Hematopoietic multipotent progenitor cell treated with erythropoietin and hydrocortisone succinate and interleukin-3 and kit ligand, for 17 days (in vitro differentiated cells): ENCODE measurements at places on chromosomes 3 and 15.

- no peak for DNase-seq
These were observed 5.7 kb downstream of the APH1B start for GRCh38 chr15:63283126-63283525.

DNA sequence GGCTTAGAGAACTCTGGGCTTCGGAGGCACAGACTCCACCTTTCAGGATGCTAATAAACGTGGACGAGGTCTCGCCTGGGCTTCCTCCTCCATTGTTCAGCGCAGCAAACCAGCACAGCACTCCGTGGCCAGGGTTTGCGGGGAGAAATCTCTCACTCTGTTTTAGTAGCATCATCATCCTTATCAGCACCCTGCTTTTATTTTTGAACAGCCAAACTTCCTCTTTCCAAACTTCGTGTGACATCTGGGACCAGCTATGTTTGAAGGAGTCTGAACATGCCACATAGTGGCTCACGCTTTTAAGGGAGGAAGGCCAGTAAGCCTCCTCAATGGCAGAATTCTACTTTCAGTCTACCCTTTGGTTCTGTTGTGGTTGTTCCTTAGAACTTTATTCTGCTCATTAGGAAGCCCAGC, 149.0 kb downstream of the PGPEP1L start:
- DNase-seq, result peak; percentile 18

GRCh38 chr3:197353867-197354567, 55.6 kb upstream of the DLG1 start:
- no peak for DNase-seq

DNA sequence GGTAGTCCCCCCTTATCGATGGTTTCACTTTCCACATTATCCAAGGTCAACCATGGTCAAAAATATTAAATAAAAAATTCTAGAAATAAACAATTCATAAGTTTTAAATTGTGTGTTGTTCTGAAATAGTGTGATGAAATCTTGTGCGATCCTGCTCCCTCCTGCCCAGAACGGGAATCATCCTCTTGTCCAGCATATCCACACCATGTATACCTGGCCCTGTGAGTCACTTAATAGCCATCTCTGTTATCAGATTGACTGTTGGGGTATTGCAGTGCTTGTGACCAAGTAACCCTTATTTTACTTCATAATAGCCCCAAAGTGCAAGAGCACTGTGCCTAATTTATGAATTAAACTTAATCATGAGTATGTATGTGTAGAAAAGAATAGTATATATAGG, 19.1 kb downstream of the FAM81A start:
- DNase-seq, result no peak

GRCh38 chr3:31220431-31220830, 312.3 kb upstream of the STT3B start:
- DNase-seq, result no peak

DNA sequence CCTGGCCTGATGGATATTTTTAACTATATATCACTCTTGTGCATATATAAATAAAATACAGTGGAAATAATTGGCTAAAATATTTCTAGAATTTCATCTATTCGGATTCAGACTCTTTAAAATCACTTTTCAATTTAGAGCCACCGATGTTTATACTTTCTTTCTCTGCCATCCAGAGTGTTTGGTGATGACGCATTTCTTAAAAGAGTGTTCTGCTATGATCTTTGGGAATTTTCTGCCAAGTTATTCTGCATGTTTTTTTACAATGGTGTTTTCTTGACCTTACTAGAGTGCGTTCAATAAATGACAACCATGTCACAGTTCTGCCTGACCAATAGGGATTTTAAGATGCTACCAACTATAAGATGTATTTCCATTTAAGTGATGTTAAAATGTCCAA, 30.2 kb downstream of the PPP2R3A start:
- DNase-seq, result no peak

DNA sequence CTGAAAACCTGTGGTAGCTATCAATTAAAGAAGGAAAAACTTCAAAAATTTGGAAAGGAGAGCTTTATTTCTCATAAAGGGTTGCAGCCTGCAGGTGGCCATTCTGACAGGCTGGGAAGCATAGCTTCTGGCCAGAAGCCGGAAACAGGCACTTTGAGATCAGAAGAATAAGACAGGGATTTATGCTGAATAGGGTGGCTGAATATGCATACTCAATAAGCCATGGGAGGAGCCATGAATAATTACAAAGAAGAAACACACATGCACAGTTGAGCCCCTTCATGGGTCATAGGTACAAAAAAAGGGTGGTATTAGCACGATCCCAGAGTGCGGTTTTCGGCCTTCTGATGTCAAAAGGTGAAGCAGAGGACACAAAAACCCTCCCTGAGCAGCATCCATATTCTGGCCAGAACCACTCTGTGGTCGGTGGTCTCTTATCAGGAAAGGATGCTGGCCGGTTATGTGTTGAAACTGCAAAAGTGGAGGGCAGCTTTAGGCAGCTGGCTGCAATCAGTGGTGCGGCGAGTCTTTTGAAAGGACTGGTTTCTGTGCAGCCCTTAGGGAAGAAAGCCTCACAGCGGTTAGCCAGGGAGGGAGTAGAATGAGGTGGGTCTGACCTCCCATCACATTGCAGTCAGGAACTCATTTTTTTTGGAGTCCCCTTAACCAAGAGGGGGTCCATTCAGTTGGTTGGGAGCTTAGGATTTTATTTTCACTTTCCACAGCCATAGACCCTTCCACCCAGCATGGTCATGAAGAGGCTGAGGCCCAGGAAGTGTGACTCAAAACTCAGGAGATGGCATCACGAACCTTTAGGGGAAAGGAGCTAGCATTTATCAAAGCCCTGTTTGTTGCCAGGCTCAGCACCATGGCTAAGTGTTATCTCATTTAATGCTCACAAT, 34.7 kb upstream of the CCDC174 start:
- DNase-seq, result no peak

GRCh38 chr3:20935791-20936190, 749.8 kb upstream of the SGO1 start:
- no peak for DNase-seq

- DNase-seq, result no peak
These were observed 246.8 kb downstream of the SLCO3A1 start for GRCh38 chr15:92100301-92100700.

DNA sequence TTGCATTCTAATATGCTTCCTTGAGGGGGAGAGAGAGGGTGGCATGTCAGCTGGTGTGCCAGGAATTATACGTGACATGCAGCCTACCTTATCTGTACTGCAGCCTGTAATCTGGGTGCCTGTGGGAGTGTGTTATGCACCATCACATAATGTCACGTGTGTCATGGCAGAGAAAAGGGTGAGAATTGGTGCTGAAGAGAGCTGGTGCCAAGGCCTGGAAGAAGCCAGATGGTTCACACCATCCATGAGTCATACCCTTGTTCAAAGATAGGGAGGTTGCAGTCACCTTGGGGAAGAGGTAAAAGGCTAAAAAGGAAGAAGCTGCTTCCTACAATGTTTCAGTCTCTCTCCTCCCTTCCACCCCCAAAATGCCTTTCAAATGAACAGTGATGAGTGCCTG, 5.3 kb downstream of the BRPF1 start:
- peak; percentile 74 for DNase-seq

DNA sequence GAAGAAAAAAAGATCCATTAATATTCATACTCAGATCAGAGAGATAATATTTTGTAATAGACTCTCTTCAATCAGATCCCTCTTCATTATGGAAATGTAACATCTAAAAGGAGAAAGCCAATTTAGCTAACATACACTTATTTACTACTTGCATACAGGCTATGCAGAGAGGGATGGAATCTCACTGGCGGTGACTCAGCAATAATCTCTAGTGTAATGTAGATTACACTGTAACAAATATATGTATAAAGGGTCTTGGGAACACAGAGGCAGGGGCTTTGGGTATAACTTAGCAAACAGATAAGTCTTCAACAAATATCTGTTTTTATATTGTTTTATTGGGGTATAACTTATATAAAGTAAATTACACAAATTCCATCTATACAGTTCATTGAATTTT, 69.6 kb downstream of the CGNL1 start:
- DNase-seq, result no peak

DNA sequence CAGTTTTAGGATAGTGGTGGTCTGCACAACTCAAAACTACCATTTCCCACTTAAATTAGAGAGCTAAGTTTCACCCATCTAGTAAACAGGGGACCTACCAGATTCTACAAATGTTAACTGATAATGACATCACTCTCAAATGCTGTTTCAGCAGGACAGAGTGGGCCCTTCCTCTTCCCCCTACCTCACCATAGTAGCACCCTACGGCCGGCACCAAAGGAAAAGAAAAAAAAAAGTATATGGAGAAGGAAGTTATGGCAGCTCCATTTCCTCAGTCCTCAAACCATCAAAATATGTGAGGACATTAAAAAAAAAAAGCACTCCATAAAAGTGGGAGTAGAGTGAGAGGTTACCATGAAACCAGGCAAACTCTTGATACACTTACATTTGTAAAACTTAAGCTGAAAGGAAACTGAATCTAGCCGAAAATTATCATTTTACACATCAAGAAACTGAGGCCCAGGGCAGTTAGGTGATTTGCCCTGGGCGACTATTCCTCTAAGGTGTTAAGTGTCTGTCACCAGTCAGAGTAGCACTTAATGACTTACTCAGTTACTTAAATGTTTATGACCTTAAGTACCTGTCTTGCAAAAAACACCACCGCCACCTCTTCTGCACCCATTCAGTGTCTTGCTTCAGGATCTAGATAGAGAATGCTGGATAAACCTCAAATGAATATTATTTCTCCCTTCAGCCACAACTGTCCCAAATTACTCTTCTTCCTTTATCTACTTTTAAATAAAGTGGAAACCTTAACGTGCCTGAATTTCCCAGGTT, 2.7 kb downstream of the MSL2 start:
- DNase-seq, result peak; percentile 60

GRCh38 chr15:83581381-83581780, 72.5 kb upstream of the ADAMTSL3 start:
- DNase-seq, result no peak

DNA sequence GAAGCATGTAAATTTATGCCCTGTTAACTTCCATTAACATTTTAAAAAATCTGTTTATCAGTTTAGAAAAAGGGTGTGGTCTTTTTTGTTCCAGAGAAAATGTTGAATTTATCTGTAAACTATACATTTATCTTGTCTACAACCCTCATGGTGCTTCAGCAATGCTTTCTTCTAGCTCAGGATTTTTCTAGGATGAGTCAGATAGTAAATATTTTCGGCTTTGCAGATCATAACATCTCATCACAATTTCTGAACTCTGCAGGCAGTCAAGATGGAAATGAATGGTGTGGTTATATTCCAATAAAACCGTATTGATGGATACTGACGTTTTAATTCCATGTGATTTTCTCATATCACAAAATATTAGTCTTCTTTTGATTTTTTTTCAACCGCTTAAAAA, 70.5 kb upstream of the FOXB1 start:
- no peak for DNase-seq

- DNase-seq, result no peak
These were observed 235.3 kb upstream of the ROPN1 start for GRCh38 chr3:124227150-124227630.

- DNase-seq, result no peak
These were observed 48.3 kb downstream of the MAP6D1 start for GRCh38 chr3:183777016-183777618.

DNA sequence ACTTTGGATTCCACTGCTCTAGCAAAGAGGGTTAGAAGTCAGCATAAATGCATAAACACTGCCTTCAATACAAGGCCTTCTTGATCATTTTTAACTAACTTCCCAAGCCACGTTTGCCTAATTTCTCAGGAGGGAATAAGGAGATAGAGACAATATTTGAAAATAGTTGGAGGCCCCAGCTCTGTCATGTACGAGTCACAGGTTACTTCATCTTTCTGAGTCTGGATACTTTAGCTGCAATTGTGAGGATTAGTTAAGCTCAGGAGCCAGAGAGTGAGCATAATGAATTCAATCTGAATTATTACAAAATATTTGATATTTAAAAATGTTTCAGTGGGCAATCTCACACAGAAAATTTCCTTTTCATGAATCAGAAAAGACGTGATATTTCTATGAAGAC, 298.9 kb downstream of the SHOX2 start:
- no peak for DNase-seq

- DNase-seq, result peak; percentile 73
These were observed at the start of gene ARL6 for GRCh38 chr3:97764407-97765238. Gene ARL6 (plus strand): TSS chr3:97764758. CDS start chr3:97768108, 3,350 bp downstream.

DNA sequence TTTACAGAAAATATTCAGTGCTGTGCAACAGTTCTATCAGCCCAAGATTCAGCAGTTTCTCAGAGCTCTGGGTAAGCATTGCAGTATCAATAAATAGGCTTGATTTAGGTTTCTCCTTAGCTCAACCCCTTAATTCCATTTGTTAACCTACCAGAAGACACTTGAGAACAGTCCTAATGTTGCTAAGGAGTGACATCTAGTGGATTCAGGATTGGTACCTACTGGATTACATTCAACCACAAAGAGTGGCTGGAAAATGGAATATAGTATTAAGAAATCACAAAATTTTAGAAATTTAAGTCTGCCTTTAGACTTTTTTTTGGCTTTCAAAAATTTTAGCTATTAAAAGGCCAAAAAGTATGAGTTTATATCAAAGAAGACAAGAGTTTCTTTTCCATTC, 34.7 kb downstream of the POLG start:
- no peak for DNase-seq

DNA sequence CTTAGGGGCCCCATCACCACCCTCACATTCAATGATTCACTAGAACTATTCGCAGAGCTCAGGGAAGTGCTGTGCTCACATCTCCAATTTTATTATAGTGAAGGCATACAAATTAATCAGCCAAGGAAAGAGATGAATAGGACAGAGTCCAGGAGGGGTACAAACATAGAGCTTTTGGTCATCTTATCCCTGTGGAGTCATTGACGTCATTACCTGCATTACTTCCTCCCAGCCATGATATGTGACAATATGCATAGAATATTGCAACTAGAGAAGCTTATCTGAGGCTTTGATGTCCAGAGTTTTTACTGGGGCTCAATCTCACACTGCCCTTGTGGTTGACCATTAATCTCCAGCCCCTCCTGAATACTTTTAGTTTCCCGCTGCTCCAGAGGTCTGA, 1.5 kb downstream of the IQCH start:
- DNase-seq, result no peak

DNA sequence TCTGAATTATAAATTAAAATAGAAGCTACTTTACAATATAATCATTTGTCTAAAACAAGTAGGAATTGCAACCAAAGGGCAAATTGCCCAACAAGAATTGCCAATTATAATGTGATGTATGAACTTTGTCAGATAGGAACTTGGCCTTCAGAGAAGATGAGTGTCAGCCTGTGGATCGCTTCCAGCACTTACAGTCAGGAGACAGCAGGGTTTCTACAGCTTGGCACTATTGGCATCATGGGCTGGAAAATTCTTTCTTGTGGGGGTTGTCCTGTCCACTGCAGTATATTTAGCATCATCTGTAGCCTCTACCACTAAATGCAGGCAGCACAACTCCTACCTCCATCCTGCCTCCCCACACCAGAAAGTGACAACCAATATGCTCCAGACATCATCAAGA, 48.1 kb upstream of the CRBN start:
- no peak for DNase-seq

DNA sequence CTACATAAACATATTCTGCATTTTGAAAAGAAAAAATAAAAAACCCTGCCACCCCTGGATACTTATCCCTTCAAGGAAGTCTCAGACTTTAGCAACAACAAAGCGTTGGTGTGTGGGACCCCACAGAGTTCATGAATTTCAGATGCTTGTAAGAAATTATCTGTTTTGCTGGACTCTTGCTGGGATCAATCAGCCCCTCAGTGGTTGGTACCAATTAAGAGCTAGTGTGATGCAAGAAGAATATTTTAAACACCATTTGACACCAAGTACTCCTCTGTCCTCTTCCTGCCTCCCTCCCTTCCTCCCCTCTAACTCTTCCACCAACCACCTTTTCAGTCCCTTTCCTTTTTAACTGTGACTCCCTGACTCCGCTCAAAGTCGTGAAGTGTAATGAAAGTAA, 51.5 kb downstream of the SST start:
- DNase-seq, result no peak
